ENCODE measurements at places on chromosomes 16 and 17.

- no peak for DNase-seq
Observed at GRCh38 chr16:69858191-69859104, 92.7 kb upstream of the CLEC18A start.

GRCh38 chr16:525520-526180, 1.9 kb upstream of the CAPN15 start:
- no peak for DNase-seq

DNA sequence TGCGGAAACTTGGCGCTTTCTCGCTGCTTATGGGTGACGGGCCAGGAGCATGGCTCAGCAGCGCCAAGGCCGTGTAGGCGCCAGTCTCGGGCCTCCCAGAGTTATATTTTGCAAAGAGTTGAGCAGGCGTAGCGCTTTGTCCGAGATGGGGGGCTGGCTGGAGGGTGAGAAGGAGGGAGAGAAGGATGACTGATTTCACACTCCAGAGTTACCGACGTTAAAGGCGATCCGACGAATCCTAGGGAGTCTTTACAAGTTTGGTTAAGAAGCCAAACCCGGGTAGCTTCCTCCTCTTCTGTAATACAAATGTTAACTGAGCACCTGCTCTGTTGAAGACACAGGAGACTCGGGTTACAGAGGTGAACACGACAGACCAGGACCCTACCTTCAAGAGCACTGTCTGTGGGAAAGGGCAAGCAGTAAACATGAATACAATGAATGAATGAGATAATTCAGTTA, 782 bp downstream of the POLR2A start:
- DNase-seq: peak; percentile 8

- no peak for DNase-seq
Observed at GRCh38 chr17:8698162-8698971, 46.3 kb downstream of the CCDC42 start.

- no peak for DNase-seq
Observed at GRCh38 chr16:49000594-49000993, 281.0 kb downstream of the CBLN1 start.

DNA sequence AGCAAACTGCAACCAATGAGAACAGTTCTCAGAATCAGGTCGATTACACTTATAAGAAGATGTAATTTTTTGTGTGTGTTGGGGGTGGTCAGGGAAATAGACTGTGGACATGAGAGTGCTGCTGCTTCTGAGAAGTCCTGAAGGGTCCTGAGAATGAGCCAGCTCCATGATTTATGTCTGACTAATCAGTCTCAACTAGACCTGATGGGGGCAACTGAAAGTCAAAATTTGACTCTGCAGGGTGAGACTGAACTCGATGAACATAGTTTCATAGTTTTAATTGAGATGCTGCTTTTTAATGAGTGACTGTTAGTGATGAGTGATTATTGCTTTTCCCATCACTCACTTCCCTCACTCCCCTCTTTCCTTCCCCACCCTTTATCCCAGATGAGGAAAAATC, 37.3 kb downstream of the SMARCE1 start:
- no peak for DNase-seq

DNA sequence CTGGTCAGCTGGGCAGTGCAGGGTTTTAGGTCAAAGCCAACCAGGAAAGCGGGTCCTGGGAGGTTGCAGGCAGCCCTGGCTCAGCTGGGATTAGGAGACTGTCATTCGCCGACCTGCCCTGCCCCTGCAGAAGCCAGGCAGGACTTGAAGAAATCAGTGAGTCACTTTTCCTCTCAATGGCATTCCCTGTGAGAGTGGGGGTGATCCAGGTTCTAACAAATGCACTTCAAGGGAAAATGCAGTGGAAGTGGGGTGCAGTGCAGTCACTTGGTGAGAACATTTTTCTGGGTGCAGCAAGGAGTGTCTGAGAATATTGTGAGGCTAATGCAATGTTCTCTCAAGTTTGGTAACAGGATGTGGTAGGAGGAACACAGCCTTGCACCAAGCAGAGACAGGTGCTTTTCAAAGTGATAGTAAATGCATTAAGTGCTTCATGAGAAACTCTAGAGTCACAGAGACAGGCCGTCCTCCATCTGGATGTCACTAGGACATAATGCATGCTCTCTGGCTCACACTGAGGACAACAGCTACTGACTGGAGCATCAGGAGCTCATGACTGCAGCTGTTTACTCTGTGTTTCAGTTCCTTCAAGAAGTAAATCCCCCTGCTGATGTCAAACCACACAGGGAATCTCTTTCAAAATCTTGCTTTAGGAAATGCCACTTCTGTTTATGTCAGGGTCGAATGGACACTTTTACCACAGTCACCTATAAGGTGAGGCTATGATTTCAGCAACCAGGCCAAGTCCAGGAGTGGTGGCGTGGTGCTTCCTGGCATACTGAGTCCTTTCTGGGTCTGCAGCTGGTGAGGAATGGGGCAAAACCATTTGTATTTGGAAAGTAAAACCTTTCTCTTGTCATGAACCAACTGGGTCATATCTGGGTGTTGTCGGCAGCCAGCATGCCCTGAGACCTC, 16.7 kb downstream of the CDK5R1 start:
- no peak for DNase-seq

- no peak for DNase-seq
Observed at GRCh38 chr16:70691223-70692129, 5.6 kb upstream of the MTSS2 start.

GRCh38 chr17:18045691-18046350, 6.6 kb downstream of the GID4 start:
- DNase-seq: no peak

DNA sequence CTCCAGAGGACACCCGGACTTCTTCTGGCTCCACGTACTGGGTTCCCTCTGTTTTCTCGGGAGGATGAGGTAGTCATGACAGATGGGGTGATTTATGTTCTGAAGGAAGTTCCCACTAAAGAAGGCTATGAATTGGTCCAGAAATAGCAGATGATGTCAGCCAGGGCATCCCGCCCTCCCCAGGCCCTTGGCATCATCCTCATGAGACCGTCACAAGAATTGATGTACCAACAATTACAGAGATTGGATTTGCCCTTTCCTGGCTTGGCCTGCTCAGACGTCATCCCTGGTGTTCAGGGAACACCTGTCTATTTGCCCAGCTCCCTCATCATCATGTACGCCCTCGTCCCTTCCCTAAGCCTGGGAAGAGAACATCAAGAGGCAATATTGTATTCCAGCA, 102.8 kb upstream of the CCL1 start:
- DNase-seq: no peak

All from NCI-H526 treated with DMSO at 0.1 percent for 48 hours (cell line).